ENCODE measurements at places on chromosomes 7 and 10.
A peak's percentile ranks its signal among the peaks of the same experiment; 100 is the strongest.

GRCh38 chr10:1247598-1248261 is 191.5 kb downstream of the WDR37 start:
- no peak for DNase-seq

- DNase-seq: no peak
Observed at GRCh38 chr7:105621617-105622016, 40.3 kb upstream of the EFCAB10 start.

- DNase-seq: no peak
Observed at GRCh38 chr10:101403161-101403560, 49.2 kb downstream of the BTRC start.

- DNase-seq: peak; percentile 76
Observed at GRCh38 chr10:11225935-11226334, 208.3 kb downstream of the CELF2 start.

DNA sequence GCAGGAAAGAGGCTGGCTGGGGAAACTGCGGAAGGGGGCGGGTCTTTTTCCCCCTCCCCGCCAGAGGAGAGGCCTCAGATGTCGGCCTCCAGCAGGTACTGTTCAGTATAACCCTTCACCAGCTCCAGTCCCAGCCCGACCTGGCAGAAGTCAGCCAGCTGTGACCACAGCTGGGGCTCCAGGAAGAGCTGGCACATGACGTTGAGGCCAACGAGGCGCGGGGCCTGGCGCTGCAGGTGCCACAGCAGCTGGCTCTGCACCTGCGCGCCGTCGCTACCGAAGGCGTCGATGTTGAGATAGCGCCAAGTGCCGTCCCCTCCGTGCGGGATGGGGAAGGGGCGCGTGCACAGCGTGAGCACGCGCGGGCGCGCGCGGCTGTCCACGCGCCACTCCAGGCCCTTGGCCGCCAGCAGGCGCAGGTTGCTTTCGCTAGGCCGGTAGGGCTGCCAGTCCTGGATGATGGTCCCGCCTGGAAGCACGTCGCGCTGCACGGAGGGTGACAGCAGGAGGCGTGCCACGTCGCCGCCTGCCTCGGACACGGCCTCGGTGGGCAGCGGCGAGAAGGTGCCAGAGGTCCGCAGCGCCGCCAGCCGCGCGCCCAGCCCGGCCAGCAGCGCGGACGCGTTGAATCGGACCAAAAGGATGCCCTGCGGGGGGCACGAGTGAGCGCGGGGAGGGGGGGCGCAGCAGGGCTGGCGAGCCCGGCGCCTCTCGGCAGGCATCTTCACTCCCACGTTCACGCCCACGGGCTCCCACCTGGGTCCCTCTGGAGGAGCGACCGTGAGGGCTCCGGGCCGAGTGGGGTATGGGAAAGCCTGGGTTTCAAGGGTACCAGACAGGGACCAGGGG is 6.9 kb upstream of the VGF start:
- DNase-seq: no peak

Data from activated CD4-positive, alpha-beta T cell treated with anti-CD3 and anti-CD28 coated beads, Interleukin-2, Interleukin-4, amounts not matched to agents 100 ng/mL and 50 ng/mL, durations not matched to agents 16 hours and 8 hours (primary cell).